Left ventricle myocardium superior (tissue), 1 donor: ENCODE measurements at places on chromosomes 5 and 9.

DNA sequence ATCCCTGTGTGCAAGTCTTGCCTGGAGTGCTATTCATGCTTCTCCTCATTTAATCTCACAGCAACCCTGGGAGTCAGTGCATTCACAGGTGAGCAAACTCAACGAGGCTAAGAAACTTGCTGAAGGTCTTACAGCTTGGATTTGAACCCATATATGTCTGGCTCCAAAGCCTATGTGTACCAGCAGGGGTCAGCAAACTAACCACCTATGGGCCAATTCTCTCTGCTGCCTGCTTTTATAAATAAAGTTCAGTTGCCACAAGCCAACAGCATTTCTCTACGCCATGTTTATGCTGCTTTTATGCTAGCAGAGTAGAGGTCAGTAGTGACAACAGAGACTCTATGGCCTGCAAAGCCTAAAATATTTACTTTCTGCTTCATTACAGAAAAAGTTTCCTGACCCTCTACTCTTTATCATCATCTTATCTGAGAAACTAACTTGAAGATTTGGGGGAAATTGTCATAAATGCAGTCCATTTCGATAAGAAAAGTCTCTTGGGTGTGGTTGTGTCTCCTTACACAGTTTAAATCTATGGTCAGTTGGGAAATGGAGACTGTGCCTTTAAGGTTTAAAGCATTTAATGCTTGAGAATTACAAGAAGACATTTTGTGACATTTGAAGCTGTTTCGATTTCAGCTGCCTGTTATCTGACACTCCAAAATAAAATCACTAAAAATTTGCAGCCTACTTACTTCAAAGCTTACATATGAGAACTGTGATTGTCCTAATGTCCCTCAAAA, 137.7 kb downstream of the PRELID2 start:
- no peak for DNase-seq

GRCh38 chr5:141641634-141642267, 5.0 kb downstream of the RELL2 start:
- no peak for DNase-seq

- DNase-seq, result no peak
These were observed 48.5 kb downstream of the PLGRKT start for GRCh38 chr9:5389109-5389732.

DNA sequence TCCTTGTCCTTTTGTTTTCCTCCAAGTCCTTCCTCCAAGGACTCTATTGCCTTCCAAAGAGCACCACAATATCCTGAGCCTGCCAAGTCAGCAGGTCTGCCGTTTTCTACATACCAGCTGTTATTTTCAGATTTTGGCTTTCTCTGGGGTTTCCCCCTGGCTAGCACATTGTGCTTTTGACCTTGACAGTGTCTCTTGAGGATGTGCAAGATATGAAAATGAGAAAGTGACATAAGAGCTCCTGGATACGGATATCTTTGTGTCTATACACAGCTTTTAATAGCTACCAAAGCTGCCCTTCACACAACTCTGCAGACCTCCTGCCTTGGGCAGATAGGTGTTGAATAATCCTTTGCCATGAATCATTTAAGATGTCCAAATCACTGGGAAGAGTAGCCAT, 67.0 kb downstream of the HAPLN1 start:
- DNase-seq, result no peak

DNA sequence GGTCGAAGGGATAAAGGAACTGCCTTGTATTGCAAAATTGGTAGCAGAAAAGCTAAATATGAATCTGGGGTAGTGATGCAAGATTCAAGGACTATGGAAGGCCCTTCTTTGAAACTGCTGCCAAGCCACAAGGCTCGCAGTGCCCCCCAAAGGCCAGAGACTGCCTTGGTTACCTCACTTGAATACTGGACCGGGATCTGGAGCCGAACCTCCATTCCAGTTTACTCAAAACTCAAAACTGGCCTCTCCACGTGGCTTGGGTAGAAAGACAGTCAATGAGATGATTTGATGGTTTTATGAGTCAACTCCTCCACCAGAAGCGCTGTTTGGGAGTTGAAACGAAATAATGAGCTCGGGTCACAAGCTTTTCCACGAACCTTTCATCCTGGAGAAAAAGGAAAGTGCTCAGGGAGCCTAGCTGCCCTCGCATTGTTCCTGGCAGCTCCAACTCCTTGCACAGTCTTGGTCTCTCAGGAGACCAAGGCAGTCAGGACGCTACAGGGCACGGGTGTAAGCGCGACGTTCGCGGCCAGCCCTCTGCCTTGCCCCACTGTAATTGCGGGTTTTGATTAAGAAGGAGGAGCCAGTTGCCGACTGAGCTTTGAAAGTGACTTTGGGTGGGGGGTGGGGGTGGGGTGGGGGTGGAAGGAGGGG, 2.8 kb downstream of the ST8SIA4 start:
- peak; percentile 51 for DNase-seq

- no peak for DNase-seq
These were observed 105.2 kb downstream of the RFK start for GRCh38 chr9:76289042-76289441.

DNA sequence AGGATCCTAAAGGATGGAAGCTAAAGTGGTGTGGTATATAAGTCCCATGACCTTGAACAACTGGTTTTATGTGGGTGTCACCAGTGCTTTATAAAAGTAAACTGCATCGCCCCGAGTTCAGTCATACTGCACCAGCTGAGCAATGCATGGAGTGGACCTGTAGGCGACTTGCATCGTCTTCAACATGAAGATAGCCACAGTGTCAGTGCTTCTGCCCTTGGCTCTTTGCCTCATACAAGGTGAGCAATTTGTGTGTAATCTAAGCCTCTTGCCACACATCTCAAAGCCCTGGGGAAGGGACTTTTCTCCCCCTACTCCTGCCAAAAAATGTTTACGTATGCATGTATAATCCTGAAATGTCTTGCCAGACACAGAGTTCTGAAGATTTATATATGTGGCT, at the start of gene SPINK5:
Gene SPINK5 (plus strand): TSS at position 120 of the 400 bp plus-strand sequence. CDS start 65 bp downstream, at position 185.
- no peak for DNase-seq

DNA sequence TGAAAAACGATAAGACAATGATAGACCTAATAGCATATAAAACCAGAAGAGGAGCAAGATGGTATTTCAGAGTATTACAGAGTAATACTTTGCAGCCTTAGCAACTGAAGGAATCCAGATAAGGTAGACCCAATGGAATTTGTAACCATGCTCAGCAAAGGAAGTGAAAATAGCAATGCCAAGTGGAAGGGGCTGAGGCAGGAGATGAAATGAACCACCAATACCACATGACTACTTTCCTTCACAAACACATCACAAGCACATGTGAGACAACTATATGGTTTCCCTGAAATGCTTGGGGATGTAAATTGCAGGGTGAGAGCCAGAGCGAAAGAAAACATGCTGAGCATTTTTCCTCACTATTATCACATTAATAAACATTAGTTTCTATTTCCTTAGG, 79.8 kb upstream of the MELK start:
- DNase-seq, result no peak
